ENCODE measurements at places on chromosomes 13 and 19.

GRCh38 chr19:29315556-29316190 lies 102.7 kb upstream of the UQCRFS1 start:
- no peak for DNase-seq

GRCh38 chr13:37878496-37878895 lies 8.9 kb upstream of the TRPC4 start:
- DNase-seq: no peak

GRCh38 chr13:110042253-110042950 lies 256.0 kb upstream of the IRS2 start:
- no peak for DNase-seq

- DNase-seq: no peak
These were observed 2.8 kb downstream of the ZNF536 start for GRCh38 chr19:30374865-30375552.

- DNase-seq: no peak
These were observed 68.2 kb downstream of the MBD3L1 start for GRCh38 chr19:8900421-8900820.

DNA sequence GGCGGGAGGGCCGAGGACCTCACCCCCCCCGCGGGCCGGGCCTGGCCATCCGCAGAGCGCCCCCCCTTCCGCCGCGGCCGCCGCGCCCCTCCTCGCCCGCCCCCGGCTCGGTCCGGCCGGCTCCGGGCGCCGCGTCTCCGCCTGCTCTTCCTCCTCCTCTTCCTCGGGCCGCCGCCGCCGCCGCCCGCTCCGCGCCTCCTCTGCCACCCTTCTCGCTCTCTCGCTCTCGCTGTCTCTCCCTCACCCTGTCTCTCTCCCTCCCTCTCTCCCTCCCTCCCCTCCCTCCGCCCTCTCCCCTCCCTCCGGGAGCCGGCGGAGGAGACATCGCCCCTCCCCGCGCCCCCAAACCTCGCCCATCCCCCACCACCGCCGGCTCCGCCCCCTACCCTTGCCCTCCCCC lies at the start of gene SHANK1:
SHANK1 (minus strand) TSS at position 237 of the 400 bp plus-strand sequence. CDS start 2,883 bp downstream, outside the sequence.
- DNase-seq: no peak

GRCh38 chr19:50998686-50999085 lies 2.7 kb downstream of the KLK8 start:
- DNase-seq: no peak

GRCh38 chr13:105634059-105634458 lies 901.4 kb downstream of the EFNB2 start:
- no peak for DNase-seq

DNA sequence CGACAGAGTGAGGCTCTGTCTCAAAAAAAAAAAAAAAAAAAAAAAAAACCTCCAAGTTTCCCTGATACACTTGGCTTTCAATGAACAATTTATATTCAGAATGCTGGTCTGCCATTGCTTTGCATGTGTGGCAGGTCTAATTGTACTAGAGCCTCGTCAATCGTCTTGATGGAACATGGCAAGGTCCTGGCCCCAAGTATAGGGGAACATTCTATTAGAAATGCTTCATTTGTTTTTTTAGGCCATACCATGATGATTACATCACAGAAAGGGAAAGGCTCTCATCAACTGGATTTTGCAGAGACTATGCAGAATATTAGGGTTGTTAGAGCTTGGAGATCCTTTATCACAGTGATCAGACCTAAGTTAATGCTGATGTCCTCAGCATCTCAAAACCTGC lies 28.0 kb downstream of the SPRY2 start:
- no peak for DNase-seq

DNA sequence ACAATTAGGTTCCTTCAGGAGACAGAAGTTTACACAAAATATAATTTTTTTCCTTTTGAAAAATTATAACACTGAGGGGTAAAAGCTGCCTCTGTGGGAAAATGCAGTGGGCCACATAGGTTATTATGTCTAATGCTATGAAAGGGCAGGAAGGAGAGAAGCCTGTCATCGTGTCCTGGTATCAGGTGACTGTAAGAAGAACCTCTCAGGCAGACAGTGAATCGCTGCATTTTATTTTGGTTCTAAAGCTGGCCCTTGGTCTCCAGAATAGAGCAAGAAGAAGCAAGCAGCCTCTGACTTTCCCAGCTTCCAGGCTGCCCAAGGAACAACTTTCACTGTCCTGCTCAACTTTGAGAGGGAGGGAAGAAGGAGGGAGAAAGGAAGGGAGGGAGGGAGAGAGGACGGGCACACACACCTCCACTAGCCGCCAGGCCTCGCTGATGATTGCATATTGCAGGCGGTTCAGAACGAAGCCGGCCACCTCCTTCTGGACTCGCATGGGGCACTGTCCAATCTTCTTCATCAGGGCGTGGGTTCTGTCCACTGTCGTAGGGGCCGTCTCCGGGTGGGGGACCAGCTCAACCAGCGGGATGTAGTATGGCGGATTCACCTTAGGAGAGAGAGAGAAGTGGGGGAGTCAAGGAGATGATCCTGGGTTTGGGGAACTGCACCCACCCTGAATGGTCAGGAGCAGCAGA lies 93.8 kb downstream of the CRYL1 start:
- DNase-seq: no peak

DNA sequence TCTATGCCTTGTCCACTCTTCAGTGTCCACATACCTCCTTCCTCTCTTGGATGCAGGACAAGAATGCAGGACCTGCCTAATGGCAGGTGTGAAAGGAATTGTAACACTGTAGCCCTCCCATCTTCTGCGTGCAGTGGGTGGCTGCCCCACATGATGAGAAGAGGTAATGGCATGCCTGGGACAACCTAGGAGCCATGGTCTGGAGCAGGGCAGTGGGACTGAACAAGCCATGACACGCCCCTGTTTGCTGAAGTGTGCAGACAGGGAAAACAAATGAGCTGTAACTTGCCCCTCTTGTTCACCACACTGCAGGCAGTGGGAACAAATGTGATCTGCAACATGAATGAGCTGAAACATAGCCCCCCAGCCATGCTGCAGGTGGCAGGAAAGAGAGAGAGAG lies 192.2 kb downstream of the PCDH17 start:
- no peak for DNase-seq

- DNase-seq: no peak
These were observed 6.4 kb downstream of the NUDT15 start for GRCh38 chr13:48043789-48044503.

- DNase-seq: no peak
These were observed 2.0 kb downstream of the ZFP36 start for GRCh38 chr19:39408392-39409207.

GRCh38 chr19:30880551-30880950 lies 468.7 kb downstream of the TSHZ3 start:
- DNase-seq: no peak

- no peak for DNase-seq
These were observed 403.3 kb downstream of the COG6 start for GRCh38 chr13:40058757-40059236.

DNA sequence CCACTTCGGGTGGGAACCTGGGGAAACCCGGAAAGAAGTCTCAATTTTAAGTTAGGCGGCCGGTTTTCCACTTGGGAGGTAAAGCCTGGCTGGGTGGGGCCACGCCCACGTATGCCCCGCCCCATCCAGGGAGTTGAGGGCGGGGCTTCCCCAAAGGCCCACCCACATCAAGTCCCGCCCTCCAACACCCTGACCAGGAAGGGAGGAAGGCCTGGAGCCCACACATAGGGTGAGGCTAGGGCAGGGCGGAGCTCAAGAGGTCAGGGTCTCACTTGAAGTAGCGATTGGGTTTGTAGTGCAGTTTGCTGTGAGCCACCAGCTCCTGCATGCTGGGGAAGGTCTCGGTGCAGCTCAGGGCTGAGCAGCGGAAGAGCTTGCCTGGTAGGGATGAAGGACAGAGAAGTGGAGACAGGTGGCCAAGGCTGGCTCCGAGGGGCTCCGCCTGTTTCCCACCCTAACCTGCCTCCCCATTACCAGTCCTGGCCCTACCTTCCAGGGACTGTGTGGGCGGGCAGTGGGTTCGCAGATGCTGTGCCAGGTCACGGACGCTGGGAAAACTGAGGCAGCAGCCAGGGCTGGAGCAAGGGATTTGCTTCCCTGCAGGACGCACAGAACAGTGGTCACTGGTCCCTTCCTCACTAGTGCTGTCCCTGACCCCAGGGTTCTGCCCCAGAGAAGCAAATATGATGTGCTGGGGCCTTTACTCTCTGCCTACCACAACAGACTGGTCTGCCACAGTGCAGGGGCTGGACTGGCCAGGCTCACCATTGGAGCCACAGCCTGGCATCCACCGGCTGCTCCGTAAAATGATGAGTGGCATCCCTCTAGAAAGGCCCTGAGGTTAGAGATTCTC lies 1.6 kb downstream of the ZNF414 start:
- DNase-seq: peak; percentile 52

DNA sequence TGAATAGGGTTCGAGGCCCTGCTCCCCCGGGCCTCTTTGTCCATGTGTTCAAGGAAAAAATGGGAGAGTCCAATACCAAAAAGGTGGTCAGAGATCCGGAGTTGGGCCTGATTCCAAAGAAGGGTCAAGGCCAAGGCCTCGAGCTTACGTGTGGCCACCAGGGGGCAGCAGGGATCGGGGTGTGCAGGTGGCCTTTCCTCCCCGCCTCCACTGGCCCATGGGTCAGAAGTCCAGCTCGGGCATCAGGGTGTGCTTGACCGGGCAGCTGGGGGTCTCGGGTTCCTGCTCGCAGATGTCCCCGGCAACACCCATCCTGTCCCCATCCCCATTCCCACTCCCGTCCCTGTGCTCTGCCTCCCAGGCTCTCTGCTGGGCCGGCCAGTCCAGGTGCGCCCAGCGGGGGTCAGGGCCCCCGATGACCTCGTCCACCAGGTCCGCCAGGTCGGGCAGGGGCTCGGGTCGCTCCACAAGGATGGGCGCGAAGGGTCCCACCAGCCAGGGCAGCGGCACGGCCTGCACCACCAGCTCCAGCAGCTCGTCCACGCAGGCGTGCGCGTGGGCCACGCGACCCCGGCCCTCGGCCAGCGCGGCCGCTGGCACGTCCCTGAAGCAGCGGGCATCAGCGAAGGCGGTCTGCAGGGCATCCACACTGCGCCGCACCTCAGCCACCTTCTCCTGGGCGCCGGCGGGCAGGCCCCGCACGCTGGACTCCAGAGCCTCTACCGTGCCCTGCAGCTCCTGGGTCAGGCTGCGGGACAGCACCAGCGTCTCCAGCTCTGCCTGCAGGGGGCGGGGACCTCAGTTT lies 5.2 kb upstream of the PLIN4 start:
- DNase-seq: no peak
